ENCODE measurements at places on chromosomes 5 and 9. TPM values are rescaled to one million over a fixed set of nuclear protein-coding genes. Genes with fewer than 3 reads are reported as not detected.

DNA sequence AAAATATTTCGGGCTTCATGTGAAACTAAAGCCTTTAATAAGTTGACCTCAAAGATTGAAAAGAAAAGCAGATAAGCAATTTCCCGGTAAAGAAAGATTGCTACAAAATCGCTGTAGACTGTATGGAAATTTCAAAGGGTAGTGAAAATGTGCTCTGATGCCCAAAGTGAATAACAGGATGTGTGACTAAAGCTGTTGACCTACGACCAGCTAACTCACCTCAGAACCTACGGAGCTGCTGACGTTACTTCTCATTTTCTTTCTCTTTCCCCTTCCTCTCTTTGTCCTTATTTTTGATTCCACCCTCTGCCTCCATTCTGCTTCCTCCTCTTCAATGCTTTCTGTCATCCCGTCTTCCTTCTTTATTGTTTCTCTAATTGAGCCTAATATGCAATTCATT lies 103.2 kb downstream of the PDE4D start:
- DNase-seq = no peak

- DNase-seq = no peak
These were observed 127.7 kb upstream of the C9orf72 start for GRCh38 chr9:27701016-27701415.

DNA sequence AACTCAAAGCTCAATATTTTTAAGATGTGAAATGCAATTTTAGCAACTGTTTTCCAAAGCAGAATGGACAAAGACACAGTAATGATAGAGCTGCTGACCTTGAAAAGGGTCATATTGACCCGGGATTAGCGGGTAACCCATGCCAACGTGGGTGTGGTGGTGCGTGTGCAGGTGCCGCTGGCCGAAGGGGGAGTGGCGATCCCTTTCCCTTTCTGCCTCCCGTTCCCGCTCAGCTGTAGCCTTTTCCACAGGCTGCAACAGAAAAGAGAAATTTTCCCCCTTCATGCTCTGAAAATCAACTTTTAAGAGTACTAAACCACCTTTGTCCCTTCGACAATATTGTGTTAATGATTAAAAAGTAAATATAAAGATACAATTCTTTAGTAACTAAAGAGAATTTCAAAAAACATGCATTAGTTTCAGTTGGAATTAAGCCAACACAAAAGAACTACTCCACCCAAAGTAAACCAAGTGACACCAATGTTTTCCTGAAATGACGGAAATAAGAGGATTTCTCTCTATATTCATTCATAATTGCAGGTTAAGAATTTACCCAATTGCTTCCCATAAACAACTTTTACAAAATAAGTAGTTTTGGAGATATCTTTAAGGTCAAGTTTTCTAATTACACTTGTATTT lies 105.2 kb downstream of the ZNF608 start:
- DNase-seq = no peak

DNA sequence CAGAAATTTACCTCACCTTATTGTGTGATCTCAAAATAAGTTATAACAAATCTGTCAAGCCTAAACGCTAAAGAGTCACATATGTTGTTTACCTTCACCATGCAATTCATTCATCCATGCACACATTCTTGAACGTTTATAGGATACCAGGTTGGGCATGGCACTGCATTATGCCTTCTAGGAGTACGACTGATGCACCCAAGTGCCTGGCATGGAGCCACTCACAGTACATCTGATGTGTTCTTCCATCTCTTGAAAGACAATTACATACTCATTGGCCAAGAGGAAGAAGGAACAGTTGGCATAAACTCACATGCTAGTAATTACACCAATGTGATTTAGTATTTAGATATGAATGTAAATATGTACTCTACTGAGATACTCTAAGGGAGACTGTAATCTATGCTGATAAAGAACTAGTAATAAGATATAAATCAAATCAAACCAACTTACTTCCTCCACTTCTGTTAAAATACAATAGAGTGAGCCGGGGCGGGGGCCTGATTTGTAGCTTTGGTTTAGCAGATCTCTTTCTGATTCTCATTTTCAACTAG lies 90.7 kb downstream of the LPAR1 start:
- DNase-seq = no peak

GRCh38 chr5:128349044-128349858 lies 188.8 kb downstream of the FBN2 start:
- no peak for DNase-seq

- DNase-seq = no peak
These were observed 659.4 kb upstream of the ADAMTS16 start for GRCh38 chr5:4480528-4481349.

DNA sequence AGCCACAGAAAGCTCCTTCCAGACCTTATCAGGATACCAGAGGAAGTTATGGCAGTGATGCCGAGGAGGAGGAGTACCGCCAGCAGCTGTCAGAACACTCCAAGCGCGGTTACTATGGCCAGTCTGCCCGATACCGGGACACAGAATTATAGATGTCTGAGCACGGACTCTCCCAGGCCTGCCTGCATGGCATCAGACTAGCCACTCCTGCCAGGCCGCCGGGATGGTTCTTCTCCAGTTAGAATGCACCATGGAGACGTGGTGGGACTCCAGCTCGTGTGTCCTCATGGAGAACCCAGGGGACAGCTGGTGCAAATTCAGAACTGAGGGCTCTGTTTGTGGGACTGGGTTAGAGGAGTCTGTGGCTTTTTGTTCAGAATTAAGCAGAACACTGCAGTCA lies 70.8 kb upstream of the ENTREP1 start:
- no peak for DNase-seq

- DNase-seq = no peak
These were observed 199.7 kb upstream of the TLE4 start for GRCh38 chr9:79371948-79372555.

- DNase-seq = peak; percentile 62
These were observed 159.8 kb upstream of the HMHB1 start for GRCh38 chr5:143652108-143652700.

GRCh38 chr5:39201781-39202596 lies 17.4 kb downstream of the FYB1 start:
- no peak for DNase-seq

- DNase-seq = no peak
These were observed 21.6 kb downstream of the FBXL7 start for GRCh38 chr5:15521381-15522186.

MZB1 gene
- 24.0 TPM for total RNA-seq

RNF180 gene
- not detected for total RNA-seq

HEXB gene
- total RNA-seq = 67.1 TPM
